Iris pigment epithelial cell (primary cell): ENCODE measurements at places on chromosomes 11 and 22.

- DNase-seq, result peak; percentile 88
Measured at GRCh38 chr11:104830080-104830479, 68.2 kb downstream of the CASP12 start.

DNA sequence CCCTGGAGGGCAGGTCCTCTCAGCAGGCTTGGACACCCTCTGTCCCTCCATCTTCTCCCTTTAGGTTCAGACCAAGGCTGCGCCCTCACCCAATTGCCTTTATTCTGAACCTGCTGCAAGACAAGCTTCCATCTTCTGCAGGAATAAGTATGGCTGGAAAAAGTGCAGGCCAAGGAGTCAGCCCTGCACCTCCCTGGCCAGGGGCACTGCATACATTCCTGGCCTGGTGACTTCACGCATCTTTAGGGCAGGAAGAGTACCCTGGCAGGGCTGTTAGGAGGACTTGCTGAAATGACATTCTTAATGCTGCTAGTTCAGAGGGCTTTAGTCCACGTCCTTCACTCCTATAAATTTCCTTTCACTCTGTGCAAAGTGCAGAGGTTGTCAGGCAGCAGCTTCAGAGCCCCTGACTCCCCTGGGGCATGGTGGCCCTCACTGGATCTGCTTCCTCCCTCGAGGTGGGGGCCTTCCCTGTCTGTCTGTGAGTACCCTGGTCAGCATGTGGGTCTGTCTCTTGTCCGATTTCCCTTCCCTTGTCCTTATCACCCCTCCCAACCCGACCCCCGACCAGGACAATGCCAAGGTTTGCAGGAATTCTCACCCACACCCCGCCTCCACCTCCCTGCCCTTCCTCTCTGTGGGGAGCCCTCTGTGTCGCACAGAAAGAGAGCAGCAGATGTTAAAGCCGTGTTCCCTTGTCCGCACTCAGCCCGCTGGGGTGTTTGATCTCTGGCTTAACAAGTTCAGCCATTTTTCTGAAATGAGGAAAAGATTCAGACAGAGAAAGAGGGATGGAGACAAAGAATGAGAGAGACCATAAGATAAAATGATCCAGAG lies 124.5 kb upstream of the SYT13 start:
- no peak for DNase-seq

- DNase-seq, result peak; percentile 99
Measured at GRCh38 chr11:95877291-95877690, 46.6 kb downstream of the MTMR2 start.

- peak; percentile 31 for DNase-seq
Measured at GRCh38 chr11:112156153-112156955, 7.5 kb downstream of the IL18 start.

DNA sequence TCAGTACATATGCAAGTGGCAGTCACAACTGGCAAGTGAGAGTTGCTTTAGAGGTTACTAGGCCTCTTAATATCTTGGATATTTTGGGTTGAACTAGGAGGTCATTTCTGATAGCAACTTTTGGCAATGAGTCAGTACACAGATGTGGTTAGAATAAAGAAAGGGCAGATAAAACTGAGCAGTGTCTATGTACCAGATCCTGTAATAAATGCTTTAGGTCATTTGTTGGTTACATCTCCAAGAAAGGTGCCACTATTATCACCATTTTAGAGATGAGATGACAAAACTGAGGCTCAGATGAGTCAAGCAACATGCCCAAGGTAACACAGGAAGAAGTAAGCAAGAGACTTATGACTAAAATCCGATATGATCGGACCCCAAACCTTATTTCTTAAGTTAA lies 25.0 kb downstream of the MAML2 start:
- no peak for DNase-seq

DNA sequence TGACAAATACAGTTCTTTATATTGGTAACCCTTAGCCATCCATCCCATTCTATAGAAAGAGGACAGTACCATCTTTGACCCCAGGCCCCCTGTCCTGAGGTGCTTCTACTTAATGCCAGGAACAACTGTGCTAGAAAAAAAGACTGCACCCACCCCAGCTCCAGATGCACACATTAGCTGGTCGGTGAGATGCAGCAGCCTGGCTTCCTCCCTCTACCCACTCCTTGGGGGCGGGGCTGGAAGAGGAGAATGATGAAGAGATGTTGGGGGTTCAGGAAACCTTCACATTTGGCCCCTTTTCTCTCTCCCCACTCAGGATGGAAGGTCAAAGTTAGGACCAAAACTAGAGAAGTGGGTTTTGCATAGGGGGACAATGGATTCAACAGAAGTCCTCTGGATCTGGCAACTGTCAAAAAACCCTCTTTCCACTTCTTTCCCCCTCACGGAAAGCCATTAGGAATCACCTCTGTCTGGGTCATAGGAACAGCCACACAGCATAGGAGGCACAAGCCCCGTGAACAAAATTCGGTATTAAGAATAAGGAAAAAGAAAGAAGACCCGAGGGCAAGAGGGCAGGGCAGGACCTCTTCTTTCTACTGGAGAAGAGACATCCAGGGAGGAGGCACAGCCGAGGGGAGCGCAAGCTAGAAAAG lies 755 bp downstream of the NRIP3 start:
- DNase-seq, result no peak

DNA sequence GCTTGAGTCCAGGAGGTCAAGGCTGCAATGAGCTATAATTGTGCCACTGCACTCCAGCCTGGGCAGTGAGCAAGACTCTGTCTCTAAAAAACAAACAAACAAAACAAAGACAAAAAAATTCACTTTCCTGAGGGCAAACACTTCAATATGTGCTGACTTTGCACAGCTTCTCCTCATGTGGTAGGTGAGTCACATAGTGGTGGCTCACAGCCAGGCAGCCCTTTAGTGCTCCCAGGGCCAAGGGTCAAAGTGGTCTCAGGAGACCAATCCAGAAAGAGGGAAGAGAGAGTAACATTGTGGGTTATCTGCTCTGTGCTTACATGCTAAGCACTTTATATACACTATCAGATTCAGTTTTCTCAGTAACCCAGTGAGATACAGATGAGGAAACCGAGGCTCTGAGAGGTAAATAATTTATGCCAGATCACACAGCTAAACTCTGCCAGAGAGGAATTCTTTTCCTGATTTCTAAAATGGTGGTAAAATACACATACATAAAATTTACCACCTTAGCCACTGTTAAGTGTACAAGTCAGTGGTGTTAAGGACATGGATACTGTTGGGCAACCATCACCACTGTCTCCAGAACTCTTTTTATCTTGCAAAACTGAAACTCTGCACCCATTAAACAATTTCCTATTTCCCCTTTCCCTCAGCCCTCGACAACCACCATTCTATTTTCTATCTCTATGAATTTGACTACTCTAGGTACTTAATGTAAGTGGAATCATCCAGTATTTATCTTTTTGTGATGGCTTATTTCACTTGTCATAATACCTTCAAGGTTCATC lies 231.7 kb upstream of the NARS2 start:
- no peak for DNase-seq

DNA sequence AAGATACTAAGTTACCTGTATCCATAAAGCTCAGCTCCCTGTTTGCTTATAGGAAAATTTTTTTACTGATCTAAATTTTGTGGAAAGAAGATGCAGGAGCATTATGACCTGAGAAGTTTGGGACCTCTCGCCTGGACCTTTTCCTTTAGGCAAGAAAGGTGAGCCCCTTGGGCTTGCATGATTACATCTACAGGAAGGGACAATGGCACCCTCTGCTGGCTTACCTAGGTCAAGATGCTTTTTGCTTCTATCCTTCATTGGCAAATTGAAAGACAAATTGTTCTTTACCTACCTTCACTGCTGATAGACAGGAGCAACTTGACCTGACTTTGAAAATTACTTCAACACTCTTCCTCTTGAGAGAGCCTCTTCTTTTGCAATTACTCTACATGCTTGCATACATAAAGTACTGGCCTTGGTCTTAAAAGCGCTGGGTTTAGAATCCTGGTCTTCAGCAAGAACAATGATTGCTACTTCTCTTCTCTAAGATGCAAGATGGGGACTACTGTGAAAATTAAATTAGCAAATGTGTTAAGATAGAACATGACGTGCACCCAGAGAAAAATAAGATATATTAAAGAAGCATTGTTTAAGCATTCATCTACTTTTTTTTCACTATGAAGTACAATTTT lies 147.2 kb downstream of the TRPC6 start:
- DNase-seq, result peak; percentile 39

DNA sequence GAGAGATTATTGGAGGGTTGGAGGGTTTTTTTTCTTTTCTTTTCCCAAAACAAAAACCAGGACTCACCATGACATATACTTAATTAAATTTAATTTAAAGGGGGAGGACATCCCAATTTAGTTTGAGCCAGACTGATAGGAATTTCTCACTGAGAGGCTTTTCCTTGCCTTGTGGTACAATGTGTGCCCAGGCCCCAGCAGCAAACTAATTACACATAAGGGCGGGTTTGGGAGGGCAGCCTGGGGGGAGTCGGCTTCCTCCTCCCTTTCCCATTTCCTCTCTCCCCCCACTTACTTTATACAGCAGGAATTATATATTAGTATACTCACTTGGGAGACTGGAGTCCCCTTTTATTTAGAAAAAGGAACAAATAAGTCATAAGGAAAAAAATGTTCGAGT lies 2.9 kb downstream of the TEAD1 start:
- peak; percentile 46 for DNase-seq

DNA sequence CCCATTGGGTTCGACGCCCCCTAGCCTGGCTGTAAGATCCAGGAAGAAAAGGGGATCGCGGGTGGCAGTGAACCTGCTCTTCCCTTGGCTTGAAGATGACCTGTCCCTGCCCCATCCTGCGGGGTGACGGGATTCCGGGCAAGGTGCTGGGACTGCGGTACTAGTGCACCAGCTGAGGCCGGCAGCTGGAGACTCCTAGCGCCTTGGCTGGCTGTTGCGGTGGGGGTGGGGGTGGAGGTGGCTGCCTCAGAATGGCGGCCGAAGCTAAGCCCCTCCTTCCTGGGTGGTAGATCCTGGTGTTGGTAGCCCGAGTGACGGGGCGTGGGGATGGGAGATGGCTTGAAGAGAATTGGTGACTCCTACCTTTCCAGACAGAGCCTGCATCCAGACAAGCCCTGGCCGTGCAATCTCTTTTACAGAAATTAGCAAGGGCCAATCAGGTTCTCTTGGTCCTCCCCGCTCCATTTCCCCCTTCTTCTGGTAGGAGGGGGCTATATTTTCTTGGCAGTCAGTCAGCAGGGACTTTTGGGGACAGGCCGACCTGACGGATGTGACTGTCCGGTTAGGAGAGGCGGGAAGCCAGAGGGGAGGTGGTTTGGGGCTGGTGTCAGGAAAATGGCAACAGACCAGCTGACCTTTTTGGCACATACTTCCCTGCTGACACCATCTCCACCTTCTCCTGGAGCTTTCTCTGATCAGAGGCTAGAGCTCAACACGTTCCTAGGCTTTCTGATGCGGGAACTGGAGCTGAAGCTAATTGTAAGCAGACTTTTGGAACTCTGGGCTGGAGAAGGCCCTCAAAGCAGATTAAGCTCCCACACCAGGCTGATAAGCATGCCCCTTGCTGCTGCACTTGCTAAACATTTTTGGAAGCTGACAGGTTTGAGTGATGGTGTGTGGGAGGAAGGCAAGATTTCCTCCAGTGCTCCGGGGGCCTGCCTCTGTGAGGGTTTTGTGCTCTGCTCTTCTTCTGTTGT lies 2.0 kb downstream of the NAV2 start:
- peak; percentile 55 for DNase-seq

DNA sequence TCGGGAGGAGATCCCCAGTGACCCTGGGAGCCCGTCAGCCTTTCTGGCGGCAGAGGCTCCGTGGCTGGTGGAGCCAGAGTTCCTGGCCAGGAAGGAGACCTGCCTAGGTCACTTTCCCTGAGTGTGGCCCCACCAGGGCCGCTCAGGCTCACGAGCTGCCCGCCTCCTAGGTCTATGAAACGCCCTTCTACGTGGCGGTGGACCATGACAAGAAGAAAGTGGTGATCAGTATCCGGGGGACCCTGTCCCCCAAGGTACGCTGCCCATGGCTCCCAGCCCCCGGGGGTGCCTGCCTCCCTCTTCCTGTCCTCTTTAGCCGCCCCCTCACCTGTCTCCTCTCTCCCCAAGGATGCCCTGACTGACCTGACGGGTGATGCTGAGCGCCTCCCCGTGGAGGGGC lies 17.0 kb upstream of the MYRF start:
- DNase-seq, result no peak

GRCh38 chr11:20080032-20080685 lies 80.1 kb downstream of the DBX1 start:
- DNase-seq, result no peak

DNA sequence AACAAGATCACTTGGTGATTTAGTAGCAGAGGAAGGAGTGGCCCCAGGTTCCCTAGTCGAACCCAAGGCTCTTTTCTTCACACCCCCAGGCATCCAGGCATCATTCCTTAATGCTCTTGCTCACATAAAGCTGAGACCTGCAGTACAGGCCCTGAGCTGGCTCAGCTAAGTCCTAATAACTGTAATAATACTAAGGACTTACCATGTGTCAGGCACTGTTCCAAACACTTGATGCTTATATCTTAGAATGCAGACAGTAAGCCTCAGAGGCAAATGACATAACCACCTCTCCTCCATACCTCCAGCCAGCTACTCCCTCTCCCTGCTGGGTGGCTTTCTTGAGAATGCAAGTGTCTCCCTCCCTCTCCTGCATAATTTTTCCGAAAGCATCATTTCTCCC lies 33.2 kb downstream of the ANKK1 start:
- DNase-seq, result peak; percentile 9

GRCh38 chr22:28999510-28999909 lies 62.1 kb downstream of the C22orf31 start:
- DNase-seq, result no peak

DNA sequence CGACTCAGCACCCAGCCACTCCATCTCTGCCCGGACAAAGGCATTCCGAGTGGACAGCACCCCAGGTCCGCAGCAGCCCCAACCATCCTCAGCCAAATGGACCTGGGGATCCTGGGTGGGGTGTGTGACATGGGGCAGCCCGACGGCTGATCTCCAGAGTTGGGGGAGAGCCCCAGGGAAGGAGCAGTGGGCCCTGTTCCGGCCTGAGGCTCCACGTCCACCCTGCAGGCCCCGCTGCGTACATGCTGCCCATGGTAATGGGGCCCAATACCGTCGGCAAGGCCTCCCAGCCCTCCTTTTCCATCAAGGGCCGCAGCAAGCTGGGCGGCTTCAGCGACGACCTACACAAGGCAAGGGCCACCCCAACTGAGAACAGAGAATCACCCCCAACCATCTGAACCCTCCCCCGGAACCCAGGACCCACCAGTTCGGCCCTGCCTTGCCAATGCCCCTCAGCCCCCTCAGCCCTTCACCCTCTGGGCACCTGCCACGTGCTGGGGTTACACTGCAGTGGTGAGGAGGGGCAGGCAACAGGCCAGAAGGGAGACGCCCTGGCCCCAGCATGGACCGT lies 5.4 kb downstream of the SCGB1C1 start:
- DNase-seq, result no peak

DNA sequence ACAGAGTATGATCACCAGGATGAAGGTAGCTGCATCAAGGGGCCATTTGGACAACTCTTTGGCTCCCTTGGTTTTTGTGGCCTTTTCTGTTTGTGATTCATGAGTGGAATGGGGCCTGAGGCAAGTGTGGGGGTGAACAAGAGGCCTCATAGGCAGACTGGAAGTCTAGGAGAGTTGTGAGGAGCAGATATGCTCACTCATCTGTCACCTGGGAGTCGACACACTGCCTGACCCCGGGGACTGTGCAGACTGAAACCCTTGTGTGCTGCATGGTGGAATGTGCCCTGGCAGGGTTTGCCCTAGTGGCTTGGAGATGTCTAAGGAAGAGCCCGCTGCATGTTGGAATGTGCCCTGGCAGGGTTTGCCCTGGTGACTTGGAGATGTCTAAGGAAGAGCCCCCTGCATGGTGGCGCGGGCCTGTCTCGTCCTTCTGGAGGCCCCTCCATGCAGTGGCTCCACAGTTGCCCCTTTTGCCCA lies 60.0 kb downstream of the MED15 start:
- DNase-seq, result peak; percentile 71

GRCh38 chr11:31366795-31367194 lies 2.7 kb downstream of the DCDC1 start:
- DNase-seq, result no peak

GRCh38 chr22:36999463-36999862 lies 19.8 kb downstream of the TST start:
- DNase-seq, result no peak
